Mucosa of descending colon (tissue), 3 donors: ENCODE measurements at places on chromosomes 4 and X. TPM values are rescaled to one million over a fixed set of nuclear protein-coding genes. Genes with fewer than 3 reads are reported as not detected.

FAM156B gene
- total RNA-seq: 15.6 TPM

RHOH gene
- total RNA-seq: 1.9 TPM

UCP1 gene
- total RNA-seq: not detected

GPRASP1 gene
- 3.4 TPM for total RNA-seq

SPACA5 gene
- total RNA-seq: not detected

NDNF gene
- total RNA-seq: 10.3 TPM

PIM2 gene
- total RNA-seq: 30.0 TPM

CT45A3 gene
- not detected for total RNA-seq
